ENCODE measurements at places on chromosomes 4 and X.

GRCh38 chr4:19026281-19026680 lies 1004.7 kb upstream of the LCORL start:
- no peak for DNase-seq

DNA sequence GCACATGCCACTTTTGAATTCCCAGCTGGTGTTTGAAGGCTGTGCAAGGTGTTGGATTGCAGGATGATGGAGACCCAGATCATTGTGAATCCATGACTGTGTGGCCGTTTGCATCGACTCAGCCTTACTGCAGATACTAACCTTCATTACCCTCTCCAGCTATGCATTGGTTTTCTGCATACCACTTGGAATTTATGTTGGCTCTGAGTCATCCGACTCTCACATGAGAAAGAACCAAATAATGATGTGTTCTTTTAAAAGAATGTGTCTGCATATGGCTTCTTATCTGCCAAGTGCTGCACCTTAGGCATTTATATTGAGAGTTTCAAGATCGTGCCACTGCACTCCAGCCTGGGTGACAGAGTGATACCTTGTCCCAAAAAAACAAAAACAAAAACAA lies 106.7 kb upstream of the PRKX start:
- DNase-seq = no peak

- DNase-seq = no peak
Observed at GRCh38 chr4:69875576-69875975, 15.6 kb upstream of the SULT1E1 start.

DNA sequence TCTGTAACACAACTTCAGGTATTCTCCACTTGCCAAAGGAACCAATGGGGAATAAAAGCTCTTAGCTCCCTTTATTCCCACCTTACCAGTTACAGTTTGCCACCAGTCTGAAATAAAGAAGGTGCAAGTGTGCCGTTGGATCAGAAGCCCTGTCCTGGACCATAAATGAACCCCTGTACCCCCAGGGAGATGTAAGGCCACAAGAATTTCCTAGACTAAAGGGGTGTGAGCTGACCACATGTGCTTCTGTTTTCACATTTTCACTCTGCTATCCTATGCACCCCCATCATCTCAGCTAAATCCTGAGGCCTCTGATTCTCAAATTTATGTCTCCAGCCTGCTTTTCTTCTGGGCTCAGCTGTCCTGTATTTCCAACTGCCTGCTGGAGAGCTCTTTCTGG lies 221.2 kb downstream of the SPRY1 start:
- no peak for DNase-seq

DNA sequence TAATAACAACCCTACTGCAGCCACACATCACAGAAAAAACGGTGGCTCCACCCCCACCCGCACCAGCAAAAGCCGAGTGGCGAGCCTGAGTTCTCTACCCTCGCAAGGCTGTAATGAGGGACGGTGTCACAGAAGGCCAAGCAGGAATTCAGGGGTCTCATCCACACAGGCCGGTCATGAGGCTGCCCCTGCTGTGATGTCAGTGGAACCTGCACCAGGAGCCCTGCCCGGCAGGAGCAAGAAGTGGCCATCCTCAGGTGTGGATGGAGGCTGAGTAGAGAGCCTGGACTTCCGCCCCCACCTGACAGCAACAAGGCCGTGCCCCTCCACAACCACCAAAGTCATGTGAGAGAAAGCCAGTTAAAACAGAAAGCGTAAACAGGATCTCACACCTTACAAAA lies 20.6 kb downstream of the LYAR start:
- DNase-seq = no peak

DNA sequence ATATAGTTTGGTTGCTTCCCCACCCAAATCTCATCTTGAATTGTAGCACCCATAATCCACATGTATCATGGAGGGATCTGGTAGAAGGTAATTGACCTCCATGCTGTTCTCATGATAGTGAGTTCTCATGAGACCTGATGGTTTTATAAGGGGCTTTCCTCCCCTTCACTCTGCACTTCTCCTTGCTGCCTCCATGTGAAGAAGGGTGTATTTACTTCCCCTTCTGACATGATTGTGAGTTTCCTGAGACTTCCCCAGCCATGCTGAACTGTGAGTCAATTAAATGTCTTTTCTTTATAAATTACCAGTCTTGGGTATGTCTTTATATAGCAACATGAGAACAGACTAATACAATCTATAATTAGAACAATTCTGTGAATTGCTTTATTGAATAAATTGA lies 11.9 kb upstream of the DCAF4L1 start:
- DNase-seq = no peak

DNA sequence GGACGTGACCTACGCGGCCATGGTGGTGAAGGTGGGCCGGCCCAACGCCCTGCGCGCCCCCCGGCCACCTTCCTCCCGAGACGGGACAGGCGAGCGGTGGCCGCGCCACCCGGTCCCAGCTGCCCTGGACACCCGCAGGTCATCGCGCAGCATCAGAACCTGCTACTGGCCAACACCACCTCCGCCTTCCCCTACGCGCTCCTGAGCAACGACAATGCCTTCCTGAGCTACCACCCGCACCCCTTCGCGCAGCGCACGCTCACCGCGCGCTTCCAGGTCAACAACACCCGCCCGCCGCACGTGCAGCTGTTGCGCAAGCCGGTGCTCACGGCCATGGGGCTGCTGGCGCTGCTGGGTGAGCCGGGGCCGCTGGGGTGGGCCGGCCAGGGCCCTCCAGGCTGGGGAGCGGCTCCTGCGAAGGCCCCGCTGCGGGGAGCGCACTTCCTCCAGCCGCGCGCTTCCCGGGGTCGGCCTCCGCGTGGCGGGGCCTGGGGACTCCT lies 9.0 kb upstream of the SLC26A1 start:
- no peak for DNase-seq

GRCh38 chrX:154818916-154819770 lies 13.9 kb upstream of the MPP1 start:
- DNase-seq = no peak

GRCh38 chrX:29903360-29903759 lies 312.0 kb upstream of the MAGEB2 start:
- DNase-seq = no peak

- no peak for DNase-seq
Observed at GRCh38 chr4:159017323-159018026, 85.4 kb upstream of the RAPGEF2 start.

GRCh38 chr4:337932-338758 lies 531 bp downstream of the ZNF141 start:
- DNase-seq = peak; percentile 27

DNA sequence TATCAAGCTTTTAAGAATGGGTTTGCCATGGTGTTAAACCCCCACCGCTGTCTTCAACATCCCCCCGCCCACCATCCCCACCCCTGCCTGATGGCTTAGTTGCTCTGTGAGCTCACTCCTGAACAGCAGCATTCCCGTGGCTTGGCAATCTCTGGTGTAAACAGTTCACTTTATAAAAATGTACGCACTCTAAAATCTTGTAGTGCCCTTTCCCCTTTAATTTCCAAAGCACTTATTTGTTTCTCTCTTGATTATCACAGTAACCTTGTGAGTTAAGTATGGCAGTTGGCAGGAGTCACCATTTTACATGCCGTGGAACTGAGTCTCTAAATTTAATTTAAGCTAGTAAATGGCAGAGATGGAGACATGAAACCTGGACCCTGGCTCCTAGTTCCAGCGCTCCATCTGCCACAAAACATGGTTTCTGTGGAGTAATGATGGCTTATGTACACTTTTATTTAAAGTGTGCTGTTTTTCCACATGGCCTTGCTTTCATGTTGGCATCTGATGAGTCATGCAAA lies 123.1 kb downstream of the AFF1 start:
- DNase-seq = no peak

DNA sequence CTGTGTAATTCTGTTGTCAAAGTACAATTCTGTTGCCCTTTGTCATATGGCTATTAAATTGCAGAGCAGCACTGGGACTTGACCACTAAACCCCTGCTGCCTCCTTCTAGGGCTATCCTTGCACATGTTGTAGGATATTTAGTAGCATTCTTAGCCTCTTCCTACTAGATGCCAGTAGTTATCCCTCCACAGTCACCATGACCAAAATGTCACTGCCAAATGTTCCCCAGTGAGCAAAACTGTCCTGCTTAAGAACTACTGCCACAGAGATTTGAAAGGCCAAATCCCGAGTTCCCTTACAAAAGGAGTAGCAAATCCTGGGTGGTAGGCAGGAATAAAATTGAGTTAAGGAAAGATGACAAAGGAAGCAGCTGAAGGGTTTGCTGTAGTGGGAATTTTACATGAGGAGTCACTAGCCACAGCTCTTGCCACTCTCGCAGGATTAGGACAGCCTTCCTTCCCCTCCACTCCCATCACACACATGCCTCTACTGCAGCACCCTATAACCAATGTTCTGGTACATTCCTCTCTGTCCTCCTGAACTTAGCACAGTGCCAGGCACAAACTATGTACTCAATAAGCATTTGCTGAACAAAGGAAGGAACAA lies 8.4 kb downstream of the APBB2 start:
- no peak for DNase-seq

GRCh38 chr4:182307746-182308145 lies 64.5 kb downstream of the TENM3 start:
- DNase-seq = no peak

GRCh38 chr4:79241846-79242245 lies 84.0 kb downstream of the NAA11 start:
- DNase-seq = no peak

- DNase-seq = no peak
Observed at GRCh38 chr4:23697001-23697528, 192.8 kb downstream of the PPARGC1A start.

- no peak for DNase-seq
Observed at GRCh38 chr4:47621181-47621580, 136.1 kb downstream of the ATP10D start.

GRCh38 chr4:108219998-108220397 lies 51.3 kb upstream of the LEF1 start:
- no peak for DNase-seq

DNA sequence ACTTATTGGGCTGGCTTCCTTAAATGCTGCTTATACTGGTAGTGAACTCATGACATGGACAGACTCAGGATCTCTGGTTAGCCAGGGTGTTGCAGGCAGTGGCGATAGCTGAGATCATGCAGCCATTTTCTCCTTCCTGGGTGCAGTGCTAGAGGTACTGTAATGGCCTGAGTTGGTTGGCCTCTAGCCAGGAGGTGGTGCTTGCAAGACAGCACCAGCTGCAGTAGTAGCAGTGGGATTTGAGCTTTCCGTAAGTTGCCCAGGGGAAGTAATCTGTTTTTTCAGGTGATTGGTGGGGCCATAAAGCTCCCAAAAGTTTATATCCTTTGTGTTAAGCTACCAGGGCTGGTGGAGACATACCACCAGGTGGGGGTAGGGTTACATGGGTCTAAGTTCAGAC lies 45.1 kb upstream of the AADAT start:
- DNase-seq = no peak

DNA sequence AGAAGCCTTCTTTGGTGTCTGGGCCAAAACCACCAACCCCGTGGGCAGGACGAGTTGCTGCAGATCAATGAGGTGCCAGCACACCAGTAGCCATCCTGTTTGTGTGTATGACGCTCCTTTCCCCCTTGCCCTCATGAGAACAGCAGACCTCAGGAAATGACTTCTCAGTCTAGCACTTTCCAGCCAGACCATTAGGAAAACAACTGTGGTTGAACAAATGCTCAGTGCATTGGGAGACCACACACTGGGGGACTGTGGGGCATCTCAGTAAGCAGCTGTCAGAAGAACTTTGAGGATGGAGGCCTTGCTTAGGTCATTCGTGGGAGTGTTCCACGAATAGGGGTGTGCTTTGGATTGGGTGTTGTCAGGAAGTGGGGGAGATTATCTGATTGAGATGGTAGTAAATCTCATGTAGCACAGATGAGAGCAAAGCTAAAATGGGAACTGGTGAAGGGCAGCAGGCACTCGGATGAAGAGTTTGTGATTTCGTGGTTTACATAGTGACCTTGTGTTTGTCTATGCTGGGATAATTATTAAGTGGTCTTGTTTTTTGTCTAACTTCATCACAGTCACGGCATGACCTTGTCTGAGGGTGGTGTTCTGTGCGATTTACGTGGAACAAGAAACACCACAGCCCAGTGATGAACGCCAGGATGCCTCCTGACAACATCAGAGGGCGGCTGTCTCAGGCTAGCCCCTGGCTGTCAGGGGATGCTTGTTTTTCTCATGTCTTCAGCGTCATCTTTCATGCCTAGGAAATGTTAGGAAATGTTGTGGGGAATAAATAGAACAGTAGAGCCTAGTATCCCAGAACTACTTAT lies 70.1 kb downstream of the USP46 start:
- no peak for DNase-seq

- DNase-seq = no peak
Observed at GRCh38 chrX:101595739-101596419, 21.9 kb downstream of the ARMCX6 start.

DNA sequence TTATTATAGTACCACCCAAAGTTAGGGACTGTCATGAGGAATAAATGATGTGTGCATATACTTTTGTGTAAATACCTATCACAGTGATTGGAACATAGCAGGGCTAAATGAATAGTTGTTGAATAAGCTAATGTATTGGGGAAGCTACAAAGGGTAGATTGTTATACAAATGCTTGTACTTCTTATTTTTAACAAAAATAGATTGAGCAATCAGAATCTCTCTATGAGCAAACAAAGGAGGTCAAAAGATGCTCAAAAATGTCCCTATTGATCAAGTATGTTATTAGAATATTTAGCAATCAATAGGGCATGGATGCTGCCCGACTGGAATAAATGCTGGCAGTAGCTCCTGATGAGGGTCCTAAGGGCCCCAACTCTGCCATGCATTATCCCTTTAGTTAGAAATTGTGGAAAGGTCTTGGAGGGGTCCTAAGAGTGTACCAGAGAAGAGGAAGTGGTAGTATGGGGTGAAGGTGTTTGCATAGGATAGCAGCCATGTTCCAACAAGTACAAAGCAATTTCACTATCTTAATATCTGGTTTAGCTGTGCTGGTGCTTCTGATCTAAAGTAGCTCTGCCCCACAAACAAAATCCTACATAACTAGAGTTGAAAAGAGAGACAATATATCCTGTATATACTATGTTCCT lies 33.1 kb upstream of the TAPT1 start:
- no peak for DNase-seq

DNA sequence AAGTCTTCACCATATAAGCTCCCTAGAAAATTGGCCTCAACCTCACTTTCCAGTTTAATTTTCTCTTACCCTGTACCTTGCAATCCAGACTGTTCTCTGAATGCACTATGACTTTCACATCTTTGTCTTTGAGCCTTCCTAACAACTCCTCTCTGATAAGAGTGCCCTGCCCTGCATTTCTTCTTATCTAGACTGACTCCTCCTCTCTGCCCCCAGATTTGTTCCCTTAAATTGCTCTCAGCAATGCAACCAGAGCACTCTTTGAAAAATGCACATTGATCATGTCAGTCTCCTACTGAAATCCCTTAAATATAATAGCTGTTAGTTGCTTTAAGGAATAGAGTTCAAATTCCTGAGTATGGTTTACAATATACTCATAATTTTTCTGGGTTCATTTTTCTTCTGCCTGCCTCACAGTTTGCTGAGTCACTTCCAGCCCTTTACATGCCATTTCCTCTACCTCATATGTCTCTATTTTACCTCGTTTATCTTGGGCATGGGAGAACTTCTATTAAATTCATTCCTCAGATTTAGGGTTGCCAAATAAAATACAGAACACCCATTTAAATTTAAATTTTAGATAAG lies 582.7 kb upstream of the AADAT start:
- DNase-seq = no peak

GRCh38 chr4:109302361-109303139 lies at the start of gene COL25A1:
Gene COL25A1, minus strand, starts transcription at chr4:109302658.
- DNase-seq = no peak
